ENCODE measurements at places on chromosomes 6 and 20.

- no peak for DNase-seq
Measured at GRCh38 chr6:50822078-50822476, 3.4 kb downstream of the TFAP2B start.

DNA sequence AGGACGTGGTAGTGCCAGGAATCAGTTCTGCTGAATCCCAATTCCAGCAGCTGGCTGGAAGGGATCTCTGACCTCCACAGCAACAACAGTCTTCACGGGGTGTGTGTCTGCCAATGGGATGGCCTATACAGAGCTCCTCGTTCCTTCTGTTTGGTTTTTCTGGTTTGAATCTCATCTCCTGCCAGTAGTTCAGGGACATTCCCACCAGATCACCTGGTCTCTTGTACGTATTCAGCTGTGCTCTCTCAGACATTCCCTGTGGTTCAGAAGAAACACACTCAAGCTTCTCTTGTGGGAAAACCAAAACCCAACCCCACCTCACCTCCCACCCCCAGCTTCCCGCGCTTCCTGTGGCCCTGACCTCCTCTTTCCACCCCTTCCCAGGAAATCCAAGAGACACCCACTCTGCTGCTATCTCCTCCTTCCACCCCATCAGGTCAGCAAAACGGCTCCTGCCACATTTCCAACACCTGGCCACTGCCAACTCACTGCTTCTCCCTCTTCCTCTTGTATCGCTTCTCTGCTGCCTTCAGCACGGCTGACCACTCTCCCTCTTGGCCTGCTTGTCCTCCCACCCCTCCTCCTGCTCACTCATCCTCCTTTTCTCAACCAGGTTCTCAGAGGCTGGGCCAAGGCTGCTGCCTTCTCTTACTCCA lies 63.3 kb upstream of the PTGIS start:
- peak; percentile 57 for DNase-seq

DNA sequence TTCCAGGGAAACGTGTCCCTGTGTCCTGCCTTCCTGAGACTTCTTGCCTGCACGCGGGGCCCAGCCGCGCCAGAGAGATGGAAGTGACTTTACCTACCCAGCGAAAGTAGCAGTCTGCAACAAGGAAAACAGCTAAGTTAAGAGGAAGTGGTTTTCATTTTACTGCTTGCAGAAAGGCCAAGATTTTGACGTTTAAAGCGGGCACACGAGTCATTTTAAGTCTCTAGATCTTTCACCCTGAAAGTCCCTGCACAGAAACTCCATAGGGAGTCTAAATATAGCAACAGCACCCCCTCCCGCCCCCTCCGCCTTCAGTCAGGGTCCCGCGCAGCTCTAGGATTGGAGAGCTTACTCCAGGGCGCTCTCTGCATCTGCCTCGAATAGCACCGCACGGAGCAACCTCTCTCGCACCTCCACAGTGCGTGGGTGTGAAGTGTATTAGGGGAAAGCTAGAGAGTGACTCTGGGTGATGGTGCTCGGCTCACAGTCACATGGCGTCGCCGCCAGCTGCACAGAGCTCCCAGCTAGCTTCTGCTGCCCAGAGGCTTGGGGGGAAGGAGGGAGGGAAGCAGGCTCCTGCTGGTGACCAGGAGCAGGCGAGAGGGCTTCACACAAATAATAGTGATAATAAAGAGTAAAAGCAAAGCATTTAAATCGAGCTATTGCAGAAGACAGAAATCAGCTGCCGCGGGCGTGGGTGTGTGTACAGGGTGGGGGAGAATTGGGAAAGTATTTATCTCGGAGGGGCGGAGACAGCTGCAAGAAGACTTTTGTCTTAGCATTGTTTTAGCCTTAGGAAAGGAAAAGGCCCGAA lies 1.8 kb upstream of the KCNQ5 start:
- DNase-seq = peak; percentile 83

DNA sequence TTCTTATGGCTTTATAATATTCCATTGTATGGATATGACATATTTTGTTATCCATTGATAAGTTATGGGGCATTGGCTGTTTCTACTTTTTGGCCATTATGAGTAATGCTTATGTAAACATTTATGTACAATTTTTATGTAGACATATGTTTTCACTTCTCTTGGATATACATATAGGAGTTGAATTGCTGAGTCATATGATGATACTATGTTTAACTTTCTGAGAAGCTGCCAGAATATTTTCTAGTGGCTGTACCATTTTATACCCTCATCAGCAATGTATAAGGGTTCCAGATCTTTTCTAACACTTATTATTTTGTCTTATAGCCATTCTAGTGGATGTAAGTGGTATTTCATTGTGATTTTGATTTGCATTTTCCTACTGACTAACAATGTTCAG lies 23.1 kb downstream of the OTOR start:
- DNase-seq = no peak

- no peak for DNase-seq
Measured at GRCh38 chr6:21128601-21129000, 464.9 kb upstream of the SOX4 start.

DNA sequence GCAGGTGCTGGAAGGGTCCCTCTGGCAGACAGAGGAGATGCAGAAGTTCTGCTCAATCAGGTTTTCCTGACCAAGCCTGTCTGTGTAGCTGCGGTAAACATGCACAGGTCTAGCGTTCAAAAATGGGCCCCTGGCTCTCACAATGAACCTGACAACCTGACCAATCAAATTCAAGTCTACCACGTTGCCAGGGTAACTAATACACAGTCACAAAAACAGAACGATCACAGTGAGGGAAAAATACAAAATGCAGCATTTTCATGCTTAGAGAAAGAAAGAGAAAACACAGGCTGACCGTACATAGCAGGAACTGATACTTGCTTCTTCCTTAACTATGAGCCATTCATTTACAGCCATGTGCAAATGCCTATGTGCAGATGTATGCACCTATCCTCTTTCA lies 353.1 kb upstream of the TSHZ2 start:
- DNase-seq = no peak

DNA sequence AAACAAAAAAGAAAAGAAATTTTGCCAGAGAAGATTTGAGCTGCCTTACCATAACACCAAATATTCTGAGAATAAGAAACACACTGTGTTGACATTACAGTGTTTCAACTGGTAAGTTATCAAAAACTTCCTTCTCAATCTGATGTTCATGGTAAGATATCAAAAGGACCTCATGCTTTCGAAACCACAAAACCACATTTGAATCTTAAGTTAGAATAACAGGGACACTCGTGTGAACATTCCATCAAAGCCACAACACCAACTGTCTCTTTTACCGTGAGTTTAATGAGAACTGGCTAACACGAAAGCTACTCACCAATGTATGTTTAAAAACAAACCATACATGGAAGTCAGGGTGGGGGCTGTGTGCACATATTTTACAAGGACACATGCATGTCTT lies 73.0 kb upstream of the OPRM1 start:
- no peak for DNase-seq

DNA sequence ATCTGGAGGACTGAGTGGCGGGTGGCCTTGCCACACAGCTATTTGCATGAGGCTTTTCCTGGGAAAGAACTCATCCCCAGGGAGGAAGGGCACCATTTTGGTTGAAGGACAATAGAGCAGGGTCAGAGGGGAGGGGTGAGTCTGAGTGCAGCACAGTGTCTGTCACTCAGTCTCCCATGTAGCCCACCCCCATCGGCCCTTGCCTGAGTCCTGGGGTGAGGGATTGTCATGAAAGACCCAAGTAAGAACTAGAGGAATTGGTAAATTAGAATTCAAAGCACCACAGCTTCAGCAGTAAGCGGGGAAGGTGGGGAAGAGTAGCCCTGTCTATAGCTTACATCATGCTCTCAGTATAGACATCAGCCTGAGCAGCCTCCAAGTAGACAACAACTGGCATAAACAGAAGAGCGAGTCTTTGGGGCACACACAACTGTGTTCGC lies 90.4 kb upstream of the TMEM30A start:
- DNase-seq = no peak

Data from GM20000 (cell line).